Activated CD4-positive, CD25-positive, alpha-beta regulatory T cell (primary cell): ENCODE measurements at places on chromosomes 6 and 20.

DNA sequence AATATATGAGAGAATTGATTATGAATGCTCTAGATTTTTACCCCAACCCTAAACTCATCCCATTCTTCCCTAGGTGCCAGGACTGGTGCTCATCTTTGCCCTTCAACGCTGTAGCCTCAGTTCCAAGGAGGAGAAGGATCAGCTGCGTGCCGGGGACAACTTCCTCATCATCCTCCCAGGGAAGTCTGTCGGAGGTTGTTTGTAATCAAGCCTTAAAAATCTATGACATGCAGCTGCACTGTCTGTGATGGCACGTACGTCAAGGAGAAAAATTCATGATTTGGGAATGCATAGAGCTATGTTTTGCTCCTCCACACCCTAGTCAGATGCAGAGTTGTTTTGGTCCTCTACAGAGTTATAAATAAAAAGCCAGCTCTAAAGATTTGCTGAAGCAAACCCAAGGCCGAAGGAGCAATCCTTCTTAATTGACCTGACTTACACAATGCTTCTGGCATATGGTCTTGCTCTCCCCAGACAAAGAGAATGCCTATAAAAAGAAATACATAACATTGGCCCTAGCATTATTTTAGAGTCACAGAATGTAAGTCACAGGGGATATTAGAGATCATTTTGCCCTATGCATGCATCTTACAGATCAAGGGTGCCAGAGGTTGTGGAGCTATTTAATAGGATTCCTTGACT lies 244.2 kb downstream of the HIVEP2 start:
- DNase-seq = no peak

DNA sequence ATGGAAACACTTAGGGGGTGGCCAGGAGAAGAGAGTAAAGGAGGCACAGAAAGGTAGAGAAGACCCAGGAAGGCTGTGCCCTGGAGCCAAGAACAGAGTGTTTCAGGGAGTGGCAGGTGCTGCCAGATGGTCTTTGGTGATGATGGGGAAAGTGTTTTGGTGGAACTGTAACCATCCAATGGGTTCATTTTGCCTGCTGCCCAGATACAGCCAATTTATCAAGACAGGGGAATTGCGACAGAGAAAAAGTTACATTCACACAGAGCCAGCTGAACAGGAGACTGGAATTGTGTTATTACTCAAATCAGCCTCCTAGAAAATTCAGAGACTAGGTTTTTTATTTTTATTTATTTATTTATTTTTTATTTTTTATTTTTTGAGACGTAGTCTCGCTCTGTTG lies 5.2 kb downstream of the ZNF341 start:
- DNase-seq = no peak

DNA sequence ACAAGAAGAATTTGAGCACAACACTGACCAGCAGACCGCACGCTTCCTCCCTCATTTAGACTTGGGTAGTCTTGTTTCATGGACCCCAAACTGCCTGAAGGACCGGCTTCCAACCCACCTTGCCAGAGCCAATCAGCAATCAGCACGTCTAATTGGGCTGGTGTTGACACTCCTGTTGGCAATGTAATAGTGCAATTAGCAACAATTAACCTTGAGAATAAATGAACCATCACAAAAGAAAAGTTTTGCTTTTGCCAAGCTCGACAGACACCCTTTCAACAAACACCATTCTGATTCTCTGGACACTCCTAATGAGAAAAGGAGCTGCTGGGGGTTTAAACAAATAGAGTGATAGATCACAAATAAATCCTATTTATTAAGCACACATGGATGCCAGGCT lies 61.0 kb downstream of the EDN3 start:
- no peak for DNase-seq

GRCh38 chr6:87654122-87654521 lies 47.9 kb downstream of the AKIRIN2 start:
- DNase-seq = no peak

DNA sequence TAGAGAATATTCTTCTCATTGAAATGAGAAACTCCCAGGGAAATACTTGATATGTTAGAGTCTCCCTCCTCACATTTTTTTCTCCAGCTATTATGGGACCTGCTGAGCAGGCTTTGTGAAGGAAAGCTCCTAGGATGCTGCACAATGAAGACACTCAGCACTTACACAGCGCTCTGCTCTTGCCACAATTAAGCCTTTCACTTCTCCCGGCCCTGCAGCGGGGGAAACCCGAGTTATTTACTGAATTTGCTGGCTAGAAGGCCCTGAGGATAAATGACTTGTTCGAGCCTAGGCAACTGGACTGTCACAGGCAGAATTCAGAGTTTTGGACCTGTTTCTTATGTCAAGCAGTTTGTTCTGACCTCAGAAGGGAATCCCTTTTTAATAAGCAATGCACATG lies 102.0 kb downstream of the MAP3K7 start:
- DNase-seq = no peak

GRCh38 chr20:43444107-43444506 lies 13.6 kb upstream of the SRSF6 start:
- no peak for DNase-seq

DNA sequence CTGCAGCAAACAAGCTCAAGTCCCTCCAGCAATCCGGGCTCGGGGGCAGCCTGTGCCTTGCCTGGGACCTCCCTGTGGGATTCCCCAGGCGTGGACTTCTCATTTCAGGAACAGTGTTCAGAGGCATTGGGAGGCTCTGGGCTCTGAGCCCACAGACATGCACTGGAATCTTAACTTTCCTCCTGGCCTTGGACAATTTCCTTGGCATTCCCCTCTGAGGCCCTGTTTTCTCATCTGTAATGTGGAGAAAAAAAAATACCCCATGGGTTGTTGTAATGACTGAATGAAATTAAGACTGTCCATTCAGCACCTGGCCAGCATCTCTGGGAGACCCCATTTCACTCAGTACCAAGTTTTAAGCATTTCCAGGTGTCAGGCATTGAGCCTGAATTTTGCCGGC lies 17.6 kb downstream of the BPIFB4 start:
- DNase-seq = no peak

DNA sequence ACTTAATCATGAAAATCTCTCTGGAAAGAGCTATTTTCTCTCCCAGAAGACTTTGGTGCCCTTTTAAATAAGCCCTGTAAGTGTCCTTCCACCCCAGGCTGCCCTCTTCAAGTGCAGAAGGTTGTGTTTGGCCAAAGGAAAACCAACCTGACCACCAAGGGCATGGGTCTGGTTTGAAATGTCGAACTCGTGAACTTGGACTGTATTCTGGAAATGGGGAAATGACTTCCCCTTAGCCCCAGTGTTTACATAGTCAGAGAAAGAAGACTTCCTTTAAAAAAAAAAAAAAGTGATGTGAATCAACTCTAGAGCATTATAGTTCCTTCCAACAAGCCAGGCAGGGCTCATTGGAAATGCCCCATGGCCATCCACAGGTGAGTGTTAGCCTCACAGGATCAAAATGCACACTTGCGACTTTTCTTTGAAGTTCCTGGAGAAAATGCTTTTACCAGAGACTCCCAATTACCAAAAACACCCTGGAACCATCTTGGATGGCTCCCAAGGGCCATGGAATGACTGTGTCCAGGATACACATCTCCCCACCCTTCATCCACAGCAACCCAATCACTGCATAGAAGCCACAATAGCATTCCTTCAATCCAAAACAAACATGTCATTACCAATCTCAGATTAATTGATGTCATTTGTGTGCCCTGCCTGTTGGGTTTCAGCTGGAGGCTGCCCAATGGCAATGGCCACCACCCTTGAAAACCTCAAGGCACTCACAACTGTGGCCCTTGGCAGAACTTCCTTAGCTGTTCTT lies 133.8 kb downstream of the CLIC5 start:
- DNase-seq = no peak

- peak; percentile 22 for DNase-seq
Measured at GRCh38 chr6:16409531-16410441, 171.4 kb downstream of the GMPR start.

GRCh38 chr6:9623228-9623832 lies 791.5 kb downstream of the TFAP2A start:
- DNase-seq = no peak

DNA sequence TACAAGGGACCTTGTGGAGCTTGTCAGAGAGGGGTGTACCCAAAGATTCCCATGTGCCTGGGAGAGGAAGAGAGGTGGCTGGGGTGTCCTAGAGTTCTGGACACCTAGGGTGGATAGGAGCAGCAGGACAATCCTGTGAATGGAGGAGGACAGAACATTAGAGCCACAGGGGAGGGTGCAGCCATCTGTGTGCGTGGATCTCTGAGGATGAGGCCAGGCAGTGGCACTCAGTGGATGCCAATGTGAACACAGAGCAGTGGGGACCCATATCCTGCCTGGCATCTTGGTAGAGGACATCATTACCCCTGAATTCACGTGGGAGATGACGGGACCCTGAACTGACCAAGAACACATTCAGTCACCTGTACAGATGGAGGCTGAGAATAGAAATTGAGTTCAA lies 205.3 kb downstream of the CD83 start:
- no peak for DNase-seq

- no peak for DNase-seq
Measured at GRCh38 chr6:138690975-138691594, 82.5 kb upstream of the CCDC28A start.

- peak; percentile 21 for DNase-seq
Measured at GRCh38 chr6:142566628-142567396, 265.0 kb downstream of the ADGRG6 start.

GRCh38 chr6:165098165-165098564 lies 211.2 kb downstream of the C6orf118 start:
- DNase-seq = no peak

DNA sequence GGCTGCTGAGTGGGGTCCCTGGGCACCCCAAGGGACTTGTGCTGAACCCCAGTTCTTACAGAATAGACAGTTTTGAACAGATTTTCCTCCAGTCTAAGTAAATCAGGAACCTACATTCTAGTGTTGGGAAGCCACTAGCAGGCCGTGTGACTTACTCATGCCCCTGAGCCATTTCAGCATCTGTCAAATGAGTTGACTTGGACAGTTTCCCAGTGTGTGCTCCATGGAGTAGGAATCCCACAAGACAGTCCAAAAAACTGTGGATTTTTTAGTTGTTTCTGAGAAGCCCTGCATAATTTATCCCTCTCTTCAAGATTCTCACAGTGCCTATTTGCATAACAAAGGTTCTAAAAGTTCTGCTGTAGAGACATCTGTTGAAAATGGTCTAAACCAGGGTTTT lies 2.1 kb downstream of the GABRR2 start:
- DNase-seq = no peak

DNA sequence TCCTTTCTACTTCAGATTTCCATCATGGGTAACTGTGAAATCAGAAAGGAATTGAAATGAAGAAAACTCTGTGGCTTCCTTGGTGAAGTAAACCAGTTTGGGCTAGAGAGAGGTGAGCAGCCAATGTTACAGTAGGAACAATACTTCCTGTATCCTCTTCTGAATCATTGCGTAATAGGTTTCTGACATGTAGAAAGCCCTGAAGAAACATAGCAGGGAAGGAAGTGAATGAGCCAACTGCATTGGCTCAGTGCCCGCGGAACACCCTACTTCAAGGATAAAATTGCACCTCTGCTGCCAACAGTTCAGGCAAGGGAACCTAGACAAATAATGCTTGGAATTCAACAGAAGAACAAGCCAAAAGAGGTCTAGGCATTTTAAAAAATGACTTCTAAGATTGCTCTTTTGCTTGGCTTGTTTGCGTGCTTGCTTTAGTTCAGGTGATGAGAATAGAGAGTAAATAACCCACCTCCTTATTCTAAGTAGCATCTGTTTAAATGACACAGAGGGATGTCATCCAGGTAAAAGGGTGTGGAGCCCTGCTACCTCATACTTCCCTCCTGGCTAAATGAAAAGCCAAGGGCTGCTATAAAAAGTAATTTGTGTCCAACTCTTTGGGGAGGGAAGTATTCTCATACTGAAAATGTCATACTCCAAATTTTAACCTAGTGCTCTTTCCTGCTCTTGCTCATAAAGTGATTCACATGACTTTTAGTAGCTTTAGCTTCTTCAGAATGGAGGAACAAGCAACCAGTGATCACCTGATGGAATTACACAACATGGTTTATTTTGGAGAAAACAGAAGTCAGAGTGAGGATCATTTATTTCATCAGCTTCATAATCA lies 30.0 kb upstream of the AKIRIN2 start:
- no peak for DNase-seq

GRCh38 chr6:13194852-13195251 lies 133.5 kb downstream of the TBC1D7 start:
- DNase-seq = no peak

- no peak for DNase-seq
Measured at GRCh38 chr6:49698478-49698877, 14.9 kb downstream of the CRISP2 start.

DNA sequence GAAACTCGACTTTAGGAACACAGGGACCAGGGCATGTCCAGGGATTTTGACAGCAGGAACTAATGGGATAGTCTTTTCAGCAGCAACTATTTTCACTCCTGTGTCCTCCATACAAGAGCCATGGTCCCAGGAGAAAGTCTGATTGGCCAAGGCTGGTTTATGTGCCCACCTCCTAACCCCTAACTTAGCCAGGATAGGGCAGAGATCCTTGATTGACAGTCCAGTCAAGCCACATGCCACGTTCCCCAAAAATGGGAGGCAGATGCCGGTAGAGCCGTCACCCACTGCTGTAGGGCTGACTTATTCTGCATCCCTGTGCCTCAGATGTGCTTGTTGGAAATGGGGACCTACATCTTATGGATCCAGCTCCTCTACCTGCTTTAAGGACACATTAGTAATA lies 22.3 kb downstream of the SLC2A10 start:
- DNase-seq = no peak

GRCh38 chr6:143741480-143741879 lies 63.7 kb downstream of the PHACTR2 start:
- no peak for DNase-seq

GRCh38 chr6:307065-307814 lies 15.0 kb downstream of the DUSP22 start:
- DNase-seq = no peak

DNA sequence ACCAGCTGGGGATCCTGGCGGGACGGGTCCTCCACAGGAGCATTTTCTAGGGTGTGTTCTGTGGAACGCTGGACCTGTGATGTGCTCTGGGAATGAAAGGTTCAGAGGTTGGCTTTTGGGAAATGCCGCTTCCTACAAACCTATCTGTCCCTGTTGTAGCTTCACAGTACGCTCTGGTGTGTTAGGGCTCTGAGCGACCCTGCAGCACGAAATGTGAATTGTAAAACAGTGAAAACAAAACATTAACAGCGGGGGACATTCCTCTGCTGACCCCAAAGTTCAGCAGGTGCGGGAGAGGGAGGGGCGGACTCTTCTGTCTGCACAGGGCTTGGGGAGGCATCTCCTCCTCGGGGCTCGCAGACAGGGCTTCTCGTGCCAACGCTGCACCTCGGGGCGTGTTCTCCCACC lies 155.9 kb downstream of the NRN1 start:
- no peak for DNase-seq
